ENCODE measurements at places on chromosomes 3 and 15. TPM values are rescaled to one million over a fixed set of nuclear protein-coding genes. Genes with fewer than 3 reads are reported as not detected.

- peaks cover 12% of the 10 kb centered on the region for H3K27me3 ChIP-seq
- H3K36me3 ChIP-seq, result no peaks in the 10 kb centered on the region
- no peaks in the 10 kb centered on the region for H3K4me1 ChIP-seq
- no peak overlapping the region for H3K27ac ChIP-seq
- no peak overlapping the region for H3K4me3 ChIP-seq
Observed at GRCh38 chr15:70609889-70610288, 153.5 kb downstream of the UACA start.

Gene VIPR1
- total RNA-seq, result 0.80 TPM

DNA sequence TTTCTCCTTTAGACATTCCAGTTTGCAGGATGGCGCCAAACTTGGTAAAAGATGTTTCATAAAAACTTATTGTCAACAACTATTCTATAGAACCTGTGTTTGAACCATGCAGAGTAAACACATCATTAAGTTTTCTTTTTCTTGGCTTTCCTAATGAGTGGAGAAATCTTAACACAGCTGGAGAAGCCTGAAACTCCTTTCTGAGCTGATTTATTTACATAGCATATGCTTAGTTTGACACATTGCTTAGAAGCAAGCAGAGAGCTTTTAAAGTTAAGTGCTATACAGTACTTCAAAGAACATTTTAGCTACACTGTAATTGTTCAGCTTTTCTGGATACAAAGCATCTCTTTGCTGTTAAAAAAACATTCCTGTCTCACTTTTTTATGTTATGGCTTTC is 61.0 kb upstream of the PAQR5 start:
- peaks cover 4% of the 10 kb centered on the region for H3K27me3 ChIP-seq
- H3K27ac ChIP-seq, result no peak overlapping the region
- no peak for DNase-seq
- H3K4me3 ChIP-seq, result no peak overlapping the region
- H3K36me3 ChIP-seq, result no peaks in the 10 kb centered on the region

DNA sequence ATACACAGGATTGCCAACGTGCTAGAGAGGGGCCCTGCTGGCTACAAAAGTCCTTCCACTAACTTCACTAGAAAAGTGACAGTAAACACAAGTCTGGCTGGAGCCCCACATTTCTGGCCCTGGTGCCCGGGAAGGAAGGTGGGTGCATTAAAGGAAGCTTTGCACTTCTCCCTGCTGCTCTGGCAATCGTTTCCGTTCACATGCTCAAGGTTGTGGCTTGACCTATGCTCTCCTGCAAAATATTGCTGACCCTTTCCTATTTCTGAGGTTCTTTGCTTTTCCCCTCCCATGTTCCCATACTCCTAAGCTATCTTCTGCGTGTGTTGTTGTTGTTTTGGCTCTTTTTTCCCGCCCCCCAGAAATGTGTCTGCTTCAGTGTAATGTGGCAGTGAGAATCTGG is 9.1 kb upstream of the CCR3 start:
- no peaks in the 10 kb centered on the region for H3K36me3 ChIP-seq
- H3K27ac ChIP-seq, result no peak overlapping the region
- peaks cover 13% of the 10 kb centered on the region for H3K4me1 ChIP-seq

GRCh38 chr15:57025264-57025926 is 107.0 kb downstream of the TCF12 start:
- peaks cover 7% of the 10 kb centered on the region for H3K36me3 ChIP-seq
- no peak for DNase-seq
- H3K4me1 ChIP-seq, result peaks cover 11% of the 10 kb centered on the region
- H3K4me3 ChIP-seq, result no peak overlapping the region
- no peak overlapping the region for H3K27ac ChIP-seq

DNA sequence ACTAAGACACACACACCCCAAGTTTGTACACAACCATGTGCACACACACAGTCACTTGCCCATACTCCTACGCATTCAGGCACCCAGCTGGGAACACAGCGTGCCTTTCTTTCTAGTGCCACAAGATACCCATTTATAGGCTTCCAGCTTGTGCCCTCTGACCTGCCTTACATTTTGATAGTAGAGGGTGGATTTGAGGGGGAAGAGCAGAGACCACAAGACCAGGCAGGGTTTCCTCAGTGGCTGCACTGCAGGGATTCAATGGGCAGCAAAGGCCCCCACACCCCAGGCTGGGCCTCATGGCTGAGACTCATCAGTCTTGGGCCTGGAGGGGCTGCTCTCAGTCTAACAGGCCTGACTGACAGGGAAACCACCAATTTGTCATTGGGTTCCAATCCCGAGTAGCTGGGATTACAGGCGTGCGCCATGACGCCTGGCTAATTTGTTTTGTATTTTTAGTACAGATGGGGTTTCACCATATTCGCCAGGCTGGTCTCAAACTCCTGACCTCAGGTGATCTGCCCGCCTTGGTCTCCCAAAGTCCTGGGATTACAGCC is 18.8 kb upstream of the ANKDD1A start:
- H3K4me1 ChIP-seq, result peaks cover 66% of the 10 kb centered on the region
- H3K4me3 ChIP-seq, result peak overlapping the region; percentile 99
- no peaks in the 10 kb centered on the region for H3K36me3 ChIP-seq
- peak overlapping the region; percentile 99 for H3K27ac ChIP-seq
- peak; percentile 73 for DNase-seq

- peaks cover 57% of the 10 kb centered on the region for H3K36me3 ChIP-seq
- peaks cover 57% of the 10 kb centered on the region for H3K4me1 ChIP-seq
- H3K27ac ChIP-seq, result peak overlapping the region; percentile 92
- H3K27me3 ChIP-seq, result no peaks in the 10 kb centered on the region
- H3K4me3 ChIP-seq, result peak overlapping the region; percentile 67
Observed at GRCh38 chr3:184334470-184335158, 2.8 kb upstream of the FAM131A start.

Gene SKOR1
- 0.09 TPM for total RNA-seq

DNA sequence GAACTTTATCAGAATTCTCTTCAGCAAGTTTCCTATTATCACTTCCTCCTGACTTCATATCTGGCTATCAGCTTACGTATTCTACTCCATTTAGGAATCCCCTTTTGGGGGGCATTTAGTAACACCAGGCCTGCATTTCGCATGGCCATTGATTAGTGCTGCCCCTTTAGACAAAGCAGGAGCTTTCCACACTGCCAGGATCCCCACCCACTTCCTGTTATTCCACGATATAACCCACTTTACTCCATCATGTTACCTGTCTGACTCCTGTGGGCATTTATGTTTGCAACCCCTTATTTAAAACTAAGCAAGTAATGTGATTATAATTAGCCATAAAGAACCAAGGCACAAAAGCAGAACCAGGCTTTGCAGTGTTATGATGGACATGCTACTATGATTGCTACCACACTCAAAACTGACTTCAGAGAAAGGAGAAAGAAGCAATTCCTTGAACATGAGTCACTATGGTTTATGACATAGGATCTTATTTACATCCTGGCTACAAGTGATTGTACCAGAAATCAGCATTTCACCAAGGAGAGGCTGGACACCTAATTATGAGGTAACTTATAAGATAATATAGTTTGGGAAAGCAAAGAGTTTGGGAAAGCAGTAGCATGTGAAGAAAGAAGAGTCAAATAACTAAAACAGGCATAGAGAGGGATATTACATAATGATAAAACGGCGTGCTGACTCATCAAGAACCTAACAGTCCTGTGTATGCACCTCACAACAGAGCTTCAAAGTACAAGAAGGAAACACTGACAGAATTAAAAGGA is 96.3 kb downstream of the IGSF11 start:
- DNase-seq, result no peak
- no peak overlapping the region for H3K4me3 ChIP-seq
- H3K4me1 ChIP-seq, result peaks cover 14% of the 10 kb centered on the region
- no peaks in the 10 kb centered on the region for H3K27me3 ChIP-seq
- H3K36me3 ChIP-seq, result no peaks in the 10 kb centered on the region

DNA sequence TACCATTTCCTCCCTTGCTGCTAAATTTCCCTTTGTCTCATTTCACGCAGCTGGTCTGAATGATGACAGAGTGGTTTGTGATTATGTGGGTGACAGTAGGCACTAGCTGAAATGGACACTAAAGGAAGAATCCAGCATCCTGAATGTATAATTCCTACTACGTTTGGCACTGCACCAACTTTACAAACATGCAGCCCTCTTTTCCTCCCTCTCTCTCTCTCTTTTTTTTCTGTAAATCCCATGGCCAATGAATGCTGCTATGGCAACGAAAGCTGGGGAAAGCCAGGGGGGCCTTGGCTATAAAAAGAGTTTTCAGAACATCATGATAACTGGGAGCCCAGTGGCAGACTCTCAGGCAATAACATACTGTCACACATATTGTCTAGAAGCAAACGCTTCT is 367.2 kb upstream of the AGTR1 start:
- H3K27me3 ChIP-seq, result no peaks in the 10 kb centered on the region
- no peak overlapping the region for H3K27ac ChIP-seq
- H3K4me3 ChIP-seq, result no peak overlapping the region
- DNase-seq, result no peak
- H3K4me1 ChIP-seq, result no peaks in the 10 kb centered on the region

DNA sequence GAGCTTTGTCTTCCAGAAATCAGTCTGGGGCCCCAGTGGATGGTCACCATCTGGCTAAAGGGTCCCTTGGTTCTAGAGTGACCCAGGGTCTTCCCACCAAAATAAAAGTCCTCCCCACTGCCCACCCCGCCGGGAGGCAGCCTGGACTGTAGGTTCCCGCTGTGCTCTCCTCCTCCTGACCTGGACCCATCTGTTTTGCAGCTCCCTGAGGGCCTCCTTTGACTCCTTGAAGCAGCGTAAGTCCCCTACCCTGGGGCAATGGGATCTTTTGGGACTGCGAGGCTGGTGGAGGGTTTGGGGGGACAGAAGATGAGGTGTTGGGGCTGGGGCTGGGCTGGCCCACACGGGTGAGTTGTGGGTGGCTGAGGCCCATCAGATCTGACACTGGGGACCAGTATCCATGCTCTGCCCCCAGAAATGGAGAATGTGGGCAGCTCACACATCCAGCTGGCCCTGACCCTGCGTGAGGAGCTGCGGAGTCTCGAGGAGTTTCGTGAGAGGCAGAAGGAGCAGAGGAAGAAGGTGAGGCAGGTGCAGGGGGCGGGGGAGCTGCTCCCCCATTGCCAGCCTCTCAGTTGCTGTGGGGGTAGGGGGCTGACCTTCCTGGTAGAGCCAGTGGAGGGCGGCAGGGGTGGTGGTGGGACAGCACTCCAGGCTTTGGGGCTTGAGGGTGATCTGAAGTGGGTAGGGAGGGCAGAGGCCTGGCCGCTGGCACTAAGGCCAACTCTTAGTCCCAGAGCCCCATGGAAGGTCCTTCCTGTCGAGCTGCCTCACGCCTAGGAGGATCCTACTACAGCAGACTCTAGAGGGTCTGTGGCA is 30.4 kb downstream of the PSTPIP1 start:
- no peak overlapping the region for H3K4me3 ChIP-seq
- peaks cover 63% of the 10 kb centered on the region for H3K36me3 ChIP-seq
- DNase-seq, result no peak

DNA sequence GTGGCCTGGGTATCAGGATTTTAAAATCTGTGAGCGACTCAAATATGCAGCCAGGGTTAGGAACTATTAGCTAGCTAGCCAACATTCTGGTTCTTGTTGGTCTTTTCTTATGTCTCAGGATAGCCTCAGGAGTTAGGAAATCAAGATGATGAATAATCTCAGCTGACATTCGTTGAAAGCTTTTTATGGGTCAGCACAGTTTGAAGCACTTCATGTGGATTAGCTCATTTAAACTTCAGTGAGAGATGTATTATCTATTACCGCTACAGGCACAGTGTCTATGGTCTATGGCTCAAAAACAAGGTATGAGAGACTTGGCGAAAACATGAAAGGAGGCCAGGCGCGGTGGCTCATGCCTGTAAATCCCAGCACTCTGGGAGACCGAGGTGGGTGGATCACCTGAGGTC is 187.5 kb upstream of the THRB start:
- H3K36me3 ChIP-seq, result no peaks in the 10 kb centered on the region
- DNase-seq, result no peak
- no peak overlapping the region for H3K27ac ChIP-seq

Gene RLBP1
- not detected for total RNA-seq

Gene LRRIQ4
- total RNA-seq, result 0.09 TPM

Gene TMEM212
- not detected for total RNA-seq

Gene FRMD5
- total RNA-seq, result 0.09 TPM

- no peaks in the 10 kb centered on the region for H3K27me3 ChIP-seq
- peak overlapping the region; percentile 49 for H3K27ac ChIP-seq
- H3K4me3 ChIP-seq, result no peak overlapping the region
- peaks cover 44% of the 10 kb centered on the region for H3K36me3 ChIP-seq
- no peak for DNase-seq
- peaks cover 32% of the 10 kb centered on the region for H3K4me1 ChIP-seq
Observed at GRCh38 chr15:67161881-67162280, 92.6 kb downstream of the AAGAB start.

DNA sequence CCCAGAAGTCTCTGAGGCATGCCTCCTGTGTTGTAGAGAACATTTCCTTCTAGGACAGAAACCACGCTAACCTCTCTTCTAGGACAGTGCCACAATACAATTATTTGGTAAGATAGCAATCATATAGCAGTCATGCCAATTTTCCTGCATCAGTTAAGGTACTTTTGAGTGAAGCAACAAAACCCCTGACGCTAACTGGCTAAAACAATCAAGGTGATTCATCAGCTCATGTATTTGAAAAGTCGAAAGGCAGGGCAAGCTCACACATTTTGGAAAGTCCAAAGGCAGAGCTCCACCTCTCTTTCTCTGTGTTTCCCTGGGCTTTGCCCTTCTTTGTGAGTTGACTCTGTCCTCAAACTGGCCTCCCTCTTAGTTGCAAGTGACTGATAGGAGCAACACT is 10.1 kb downstream of the TERC start:
- peaks cover 16% of the 10 kb centered on the region for H3K27me3 ChIP-seq
- no peak overlapping the region for H3K27ac ChIP-seq
- DNase-seq, result no peak
- peaks cover 9% of the 10 kb centered on the region for H3K4me1 ChIP-seq
- H3K36me3 ChIP-seq, result peaks cover 2% of the 10 kb centered on the region

DNA sequence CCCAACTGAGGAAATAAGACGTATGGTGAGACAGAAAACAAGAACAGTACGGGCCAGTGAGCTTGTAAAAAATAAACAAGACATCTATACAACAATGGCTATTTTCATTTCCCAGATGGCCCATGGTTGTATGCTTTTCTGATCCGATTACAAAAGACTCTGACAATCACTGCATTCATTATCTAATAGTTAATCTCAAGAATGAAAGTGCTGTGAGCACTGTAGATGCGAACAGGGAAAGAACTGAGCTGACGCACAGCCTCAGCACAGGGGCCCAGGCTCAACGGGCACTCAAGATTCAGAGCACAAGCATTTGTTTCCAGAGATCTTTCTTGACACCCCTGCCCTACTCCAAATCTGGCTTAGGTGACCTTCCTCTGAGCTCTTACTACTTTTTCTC is 6.9 kb downstream of the MTMR10 start:
- no peak for DNase-seq
- H3K27me3 ChIP-seq, result no peaks in the 10 kb centered on the region
- H3K4me3 ChIP-seq, result no peak overlapping the region
- H3K4me1 ChIP-seq, result peaks cover 26% of the 10 kb centered on the region
- peaks cover 31% of the 10 kb centered on the region for H3K36me3 ChIP-seq

Data from activated CD4-positive, alpha-beta T cell treated with anti-CD3 and anti-CD28 coated beads, Interleukin-2, amount 10 ng/mL, durations not matched to agents 24 days and 14 days (primary cell).